Activated CD4-positive, CD25-positive, alpha-beta regulatory T cell treated with anti-CD3 and anti-CD28 coated beads, Interleukin-2, amount 50 U/mL, for 16 hours (primary cell): ENCODE measurements at places on chromosomes 4 and X.

DNA sequence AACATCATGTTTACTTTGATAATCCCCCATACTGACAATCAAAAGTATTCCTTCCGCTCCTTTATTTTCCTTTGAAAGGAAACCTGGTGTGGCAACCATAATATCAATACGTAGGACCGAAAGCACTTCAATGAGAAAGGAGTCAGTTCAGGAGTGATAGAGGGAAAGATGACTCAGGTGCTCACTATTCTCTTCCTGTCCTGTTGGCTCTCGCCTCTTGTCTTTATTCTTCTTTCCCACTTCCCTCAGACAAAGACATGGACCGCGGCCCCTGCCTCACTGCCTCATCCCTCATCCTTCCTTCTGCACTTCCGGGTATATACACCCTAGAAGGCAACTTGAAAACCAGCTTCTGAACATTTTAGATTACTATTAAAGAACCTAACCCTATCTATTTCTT is 49.8 kb upstream of the TNIP3 start:
- no peak for DNase-seq

GRCh38 chr4:124694946-124695598 is 17.5 kb downstream of the ANKRD50 start:
- DNase-seq, result no peak

DNA sequence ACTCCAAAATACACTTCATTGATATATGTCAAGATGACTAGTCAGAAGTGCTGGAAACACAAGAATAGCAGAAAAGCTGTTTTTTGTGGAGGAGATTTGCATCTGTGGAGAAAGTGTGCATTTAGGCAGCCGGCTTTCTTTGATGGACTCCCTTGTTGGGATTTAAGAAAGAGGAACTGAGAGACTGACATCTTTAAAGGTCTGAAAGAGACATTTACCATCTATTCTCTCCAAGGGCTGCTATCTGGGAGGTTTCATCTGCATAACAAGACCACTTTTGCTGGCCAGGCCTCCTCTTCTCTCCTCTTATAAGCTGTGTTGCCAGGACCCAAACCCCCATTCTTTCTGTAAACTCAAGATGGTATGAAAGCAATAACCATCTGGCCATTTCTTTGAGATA is 1065.0 kb downstream of the NLGN4X start:
- no peak for DNase-seq

DNA sequence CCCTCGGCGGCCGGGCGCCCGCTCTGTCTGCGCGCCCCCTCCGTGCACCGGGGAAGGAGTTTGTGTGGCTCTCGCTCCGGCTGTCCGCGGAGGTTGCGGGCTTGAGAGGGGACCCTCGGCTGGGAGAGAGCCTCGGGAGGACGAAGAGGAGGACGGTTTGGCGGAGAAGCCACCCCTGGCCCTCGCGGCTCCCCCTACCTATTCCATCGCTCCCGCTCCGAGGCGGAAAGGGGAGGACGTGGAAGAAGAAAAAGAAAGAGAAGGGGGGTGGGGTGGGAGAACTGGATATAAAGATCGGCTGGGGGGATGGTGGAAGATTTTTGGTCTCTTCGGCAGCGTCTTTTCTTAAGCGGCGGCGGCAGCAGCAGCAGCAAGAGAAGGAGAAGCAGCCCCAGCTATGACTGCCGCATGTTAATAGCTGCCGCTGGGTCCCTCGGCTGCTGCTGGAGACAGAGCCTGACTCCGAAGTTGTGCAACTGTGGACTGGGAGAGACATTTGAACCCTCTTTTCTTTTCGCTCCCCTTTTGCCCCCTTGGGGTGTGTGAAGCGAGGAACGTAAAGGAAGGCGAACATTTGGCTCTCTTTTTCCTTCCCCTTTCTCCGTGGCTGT is 895 bp downstream of the ADGRL3 start:
- no peak for DNase-seq

- DNase-seq, result no peak
Observed at GRCh38 chrX:15468036-15468435, 25.1 kb downstream of the PIR start.

GRCh38 chrX:30935985-30936384 is 46.9 kb upstream of the TAB3 start:
- no peak for DNase-seq

DNA sequence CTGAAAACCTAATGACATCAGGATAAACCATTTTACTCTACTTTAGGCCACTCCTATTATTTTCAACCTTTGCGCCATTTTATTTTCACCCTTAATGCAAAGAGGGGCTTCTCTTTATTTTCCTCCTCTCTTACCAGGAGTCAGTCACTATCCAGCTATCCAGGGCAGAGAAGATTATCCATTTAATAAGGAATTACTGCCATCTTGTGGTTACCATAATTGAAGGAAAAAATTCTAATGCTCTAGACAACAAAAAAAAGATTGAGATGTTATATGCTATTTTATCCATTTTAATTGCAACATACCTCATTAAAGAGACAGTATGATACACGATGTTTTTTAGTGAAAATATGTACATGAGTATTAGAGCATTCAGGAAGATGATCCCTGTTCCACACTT is 514.5 kb upstream of the FAM241A start:
- no peak for DNase-seq

DNA sequence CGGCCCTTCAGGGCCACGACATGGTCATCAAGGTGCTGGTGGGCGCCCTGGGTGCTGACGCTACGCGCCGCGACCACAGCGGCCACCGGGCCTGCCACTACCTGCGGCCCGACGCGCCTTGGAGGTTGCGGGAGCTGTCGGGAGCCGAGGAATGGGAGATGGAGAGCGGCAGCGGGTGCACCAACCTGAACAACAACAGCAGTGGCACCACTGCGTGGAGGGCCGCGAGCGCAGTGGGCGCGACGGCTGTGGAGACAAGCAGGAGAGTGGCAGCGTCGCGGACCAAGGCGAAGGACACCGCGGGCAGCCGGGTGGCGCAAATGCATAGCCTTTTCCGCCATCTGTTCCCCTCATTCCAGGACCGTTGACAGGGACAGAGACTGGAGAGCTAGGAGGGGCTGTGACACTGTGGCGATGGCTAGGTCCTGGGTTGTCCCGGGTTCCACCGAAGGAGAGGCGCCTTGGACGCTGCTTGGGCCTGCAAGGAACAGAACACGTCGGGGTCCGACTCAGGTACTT is 919 bp downstream of the SOWAHD start:
- no peak for DNase-seq

DNA sequence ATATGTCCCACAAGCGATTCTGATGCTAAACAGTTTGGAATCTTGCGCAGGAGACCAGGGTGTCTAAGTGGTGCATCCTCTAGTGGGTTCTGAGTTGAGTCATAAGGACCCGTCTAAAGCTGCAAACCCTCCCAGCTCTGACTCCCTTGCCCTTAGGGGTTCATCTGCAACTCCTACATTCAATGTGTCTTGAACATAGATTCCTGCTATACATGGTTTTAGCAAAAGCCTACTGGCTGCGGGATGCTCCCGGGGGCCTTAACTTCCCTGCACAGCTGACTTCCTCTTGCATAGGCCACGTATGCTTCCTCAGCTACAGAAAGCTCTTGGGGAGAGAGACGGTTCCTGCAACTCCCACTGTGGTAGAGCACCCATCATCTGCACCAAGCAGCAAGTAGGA is 236.7 kb downstream of the EVC2 start:
- DNase-seq, result no peak

GRCh38 chrX:107102980-107103379 is 15.6 kb downstream of the RBM41 start:
- no peak for DNase-seq

DNA sequence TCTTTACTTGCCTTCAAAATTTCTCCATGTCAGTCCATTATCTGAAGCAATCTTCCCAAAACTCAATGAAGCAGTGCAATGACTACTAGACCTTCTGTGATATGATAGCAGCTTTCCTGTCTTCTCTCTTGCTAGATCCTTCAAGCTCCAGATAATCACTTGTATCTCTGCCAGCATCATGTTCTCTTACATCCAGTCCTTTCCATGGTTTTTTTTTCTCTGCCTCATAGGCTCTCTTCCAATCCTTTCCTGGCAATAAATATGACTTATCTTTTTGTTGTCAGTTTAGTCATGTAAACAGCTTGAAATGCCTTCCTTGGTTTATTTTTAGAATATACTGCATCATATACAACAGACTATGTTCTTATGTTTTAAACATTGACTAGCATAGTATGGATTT is 193.5 kb downstream of the CFAP299 start:
- no peak for DNase-seq

DNA sequence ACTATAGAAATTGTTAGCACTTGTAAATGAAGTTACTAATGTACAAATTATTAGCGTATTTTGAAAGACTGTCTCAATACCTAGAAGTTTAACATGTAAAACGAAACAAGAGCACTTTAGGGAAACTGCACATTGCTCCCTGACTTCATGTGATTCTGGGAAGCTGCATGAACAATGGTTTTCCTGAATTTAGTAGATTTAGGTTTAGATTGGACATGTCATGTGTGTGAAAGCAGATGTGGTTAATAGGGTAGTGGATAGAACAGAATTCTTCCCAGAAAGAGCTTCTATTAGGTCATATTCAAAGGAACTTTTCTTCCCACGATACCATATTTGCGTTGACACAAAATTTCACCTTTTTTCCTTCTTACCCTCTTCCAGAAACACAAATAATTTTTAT is 14.9 kb upstream of the CXCL8 start:
- DNase-seq, result no peak

GRCh38 chrX:150329282-150329681 is 33.8 kb upstream of the MAMLD1 start:
- DNase-seq, result no peak

GRCh38 chr4:152118819-152119553 is 358.2 kb upstream of the GATB start:
- no peak for DNase-seq

GRCh38 chrX:106040861-106041260 is 2.3 kb upstream of the SERPINA7 start:
- DNase-seq, result no peak
